Kidney glomerular epithelial cell (primary cell): ENCODE measurements at places on chromosomes 7 and 10.

GRCh38 chr10:3407208-3407607 lies 234.6 kb upstream of the PITRM1 start:
- no peak for DNase-seq

- peak; percentile 64 for DNase-seq
Observed at GRCh38 chr7:90455163-90456030, 14.0 kb upstream of the PTTG1IP2 start.

DNA sequence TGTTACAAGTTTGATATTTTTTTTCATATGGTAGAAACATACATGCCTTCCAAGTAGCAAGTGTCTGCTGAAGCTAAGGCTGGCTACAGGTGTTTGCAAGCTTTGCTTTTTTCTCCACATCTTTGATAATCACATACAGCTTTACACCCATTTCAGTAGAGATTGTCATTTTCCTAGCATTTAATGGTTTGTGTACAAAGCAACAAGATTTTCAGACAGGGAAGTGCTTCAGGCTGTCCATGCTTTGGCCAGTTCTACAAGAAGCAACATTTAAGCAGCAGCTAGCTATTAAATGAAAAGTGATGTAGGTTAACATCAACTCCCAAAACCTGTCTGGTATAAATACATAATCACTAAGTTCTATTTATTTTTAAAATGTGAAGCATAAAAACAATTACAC lies 2.3 kb downstream of the HDAC9 start:
- DNase-seq = no peak

DNA sequence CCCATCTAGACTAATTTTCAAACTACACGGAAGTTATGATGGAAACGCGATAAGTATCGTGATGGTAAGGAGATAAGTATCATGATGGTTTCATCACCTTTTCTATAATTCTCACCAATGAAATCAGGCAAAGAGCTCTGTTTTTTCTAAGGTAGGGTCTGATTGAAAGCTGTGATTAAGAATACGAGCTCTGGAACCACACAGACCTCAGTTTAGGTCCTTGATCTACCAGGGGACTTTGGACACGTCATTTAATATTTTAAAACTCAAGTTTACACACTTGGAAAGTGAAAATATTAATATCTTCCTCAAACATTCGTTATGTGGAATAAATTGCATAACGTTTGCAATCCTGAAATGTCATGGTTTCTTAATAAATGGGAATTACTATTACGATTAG lies 538.2 kb upstream of the CELF2 start:
- DNase-seq = no peak

- no peak for DNase-seq
Observed at GRCh38 chr10:12418725-12419261, 69.4 kb downstream of the CAMK1D start.

GRCh38 chr10:132044803-132045202 lies 20.9 kb upstream of the JAKMIP3 start:
- DNase-seq = no peak

- no peak for DNase-seq
Observed at GRCh38 chr10:14569274-14570060, 205.2 kb downstream of the FAM107B start.

GRCh38 chr10:130141878-130142277 lies 5.7 kb downstream of the GLRX3 start:
- DNase-seq = no peak

DNA sequence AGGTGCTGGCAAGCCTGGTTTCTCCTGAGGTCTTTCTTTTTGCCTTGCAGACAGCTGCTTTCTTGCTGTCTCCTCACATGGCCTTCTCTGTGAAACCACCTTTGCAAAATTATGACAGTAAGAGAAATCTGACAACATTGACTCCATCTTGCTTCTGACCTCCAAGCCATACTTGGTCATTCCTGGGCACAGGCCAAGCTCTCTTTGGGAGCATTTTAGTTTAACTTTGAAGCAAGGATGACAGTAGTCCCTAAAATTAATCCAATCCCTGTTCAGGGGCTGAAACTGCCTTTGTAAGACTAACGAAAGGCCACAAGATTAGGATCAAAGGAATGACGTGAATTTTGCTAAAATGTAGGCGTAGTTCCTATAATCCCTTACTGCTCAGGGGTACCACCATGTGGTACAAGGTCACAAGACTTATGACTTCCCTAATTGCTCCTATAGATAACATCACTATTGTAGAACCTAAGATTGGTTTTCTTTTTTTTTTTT lies 25.1 kb upstream of the NRBF2 start:
- DNase-seq = no peak

- DNase-seq = peak; percentile 36
Observed at GRCh38 chr10:93680412-93681047, 21.9 kb downstream of the FRA10AC1 start.

DNA sequence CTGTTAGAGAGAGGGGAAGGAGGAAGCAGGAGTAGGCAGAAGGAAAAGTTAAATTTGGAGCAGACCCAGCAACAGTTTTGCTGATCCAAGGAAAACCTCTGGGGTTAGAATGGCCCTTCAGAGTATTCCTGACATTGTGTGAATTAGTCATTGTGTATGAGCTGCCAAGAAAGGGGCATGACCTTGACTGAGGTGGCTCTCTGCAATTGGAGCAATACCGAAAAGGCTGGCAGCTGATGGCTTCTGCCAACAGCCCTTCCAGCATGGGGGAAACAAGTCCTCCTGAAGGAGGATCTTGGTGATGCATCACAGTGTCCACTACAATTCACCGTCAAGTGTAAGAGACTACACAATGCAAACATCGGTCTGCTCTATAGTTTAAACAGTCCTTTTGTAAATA lies 20.6 kb upstream of the WASL start:
- no peak for DNase-seq

DNA sequence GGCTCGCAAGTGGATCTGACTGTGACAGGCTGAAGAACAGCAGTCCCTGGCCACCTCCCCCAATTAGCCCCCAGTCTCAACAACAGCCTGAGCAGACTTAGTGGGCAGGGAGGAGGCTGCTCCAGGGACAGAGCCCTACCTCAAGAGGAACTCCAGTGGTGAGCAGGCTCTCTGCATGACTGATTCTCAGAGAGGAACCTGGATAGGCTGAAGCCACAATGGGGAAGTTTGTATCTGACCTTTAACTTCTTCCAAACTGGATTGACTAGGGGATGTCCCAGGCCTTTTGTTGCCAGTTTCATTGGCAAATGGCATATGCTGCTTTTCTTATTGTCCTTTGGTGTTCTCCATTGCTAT lies 93.0 kb downstream of the ARHGAP22 start:
- DNase-seq = no peak

- no peak for DNase-seq
Observed at GRCh38 chr10:78745441-78745840, 323.3 kb upstream of the ZMIZ1 start.

DNA sequence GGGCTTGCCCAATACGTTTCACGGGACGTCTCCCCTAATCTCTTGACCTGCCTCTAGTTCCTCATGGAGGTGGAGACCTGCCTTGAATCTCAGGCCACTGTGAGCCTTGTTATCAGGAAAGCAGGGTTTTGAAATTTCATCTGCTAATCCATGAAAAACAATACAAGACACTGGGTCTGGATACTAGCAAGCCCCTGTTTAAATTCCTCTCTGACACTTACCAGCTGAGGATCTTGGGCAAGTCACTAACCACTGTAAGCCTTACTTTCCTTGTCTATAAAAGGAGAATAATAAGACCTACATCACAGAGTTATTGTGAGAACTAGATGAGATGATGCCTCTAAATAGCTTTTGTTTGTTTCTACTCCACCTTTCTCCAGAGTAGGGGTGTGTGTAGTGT lies 303.6 kb downstream of the FGFR2 start:
- DNase-seq = no peak

DNA sequence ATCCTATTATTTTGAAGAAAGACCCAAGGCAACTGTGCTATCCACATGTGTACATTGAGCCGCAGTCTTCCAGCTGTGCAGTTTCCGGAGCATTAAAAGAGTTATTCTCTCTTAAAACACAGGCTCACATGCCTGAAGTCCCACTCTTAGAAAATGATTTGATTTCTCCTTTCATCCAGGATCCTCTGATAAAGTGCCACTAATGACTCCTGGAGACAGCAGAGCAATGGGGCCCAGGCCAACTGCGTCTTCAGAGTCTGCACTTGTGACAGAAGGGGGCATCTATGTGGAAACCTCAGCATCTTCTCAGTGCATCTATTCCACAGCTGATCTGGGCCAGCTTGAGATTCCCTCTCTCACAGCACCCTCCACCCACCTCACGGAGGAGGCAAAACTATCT lies 482.1 kb upstream of the AKR1E2 start:
- DNase-seq = no peak

DNA sequence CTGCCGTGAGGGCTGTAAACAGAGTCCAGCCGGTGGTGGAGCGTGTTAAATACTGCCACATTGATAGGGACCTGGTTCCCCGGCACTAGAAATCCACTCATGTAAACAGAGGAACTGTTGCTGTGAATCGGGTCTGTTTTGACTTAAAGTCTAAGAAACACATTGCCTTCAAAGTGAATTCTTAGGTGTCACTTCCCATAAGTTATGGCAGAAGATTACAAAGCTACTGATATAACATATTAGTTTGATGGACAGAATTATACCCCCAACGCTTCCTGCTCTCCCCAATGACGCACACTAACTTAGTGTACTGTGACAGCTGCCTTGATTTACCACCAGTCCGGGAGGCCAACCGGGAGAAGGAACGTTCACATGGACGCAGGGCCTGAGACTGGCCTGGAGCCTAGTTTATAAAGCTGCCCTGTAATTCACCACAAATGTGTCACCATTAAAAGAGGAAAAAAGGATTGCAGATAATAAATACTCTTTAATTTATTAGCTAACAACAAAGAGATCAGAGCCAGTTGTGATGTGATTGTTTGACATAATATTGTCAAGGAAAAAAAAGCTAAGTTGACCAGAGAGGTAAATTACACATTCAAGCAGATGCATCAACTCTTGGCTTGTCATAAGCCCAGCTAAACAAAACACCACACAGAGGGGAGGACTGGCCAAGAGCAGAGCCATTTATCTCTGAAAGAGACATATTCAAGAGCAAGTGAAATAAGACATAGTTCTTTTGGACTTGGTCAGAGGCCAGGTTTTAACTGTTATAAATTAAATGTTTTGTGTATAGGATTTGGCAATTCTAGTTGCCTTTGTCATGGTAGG lies 820.6 kb downstream of the LRMDA start:
- DNase-seq = peak; percentile 65

GRCh38 chr10:22483132-22483531 lies 137.8 kb downstream of the SPAG6 start:
- DNase-seq = no peak

DNA sequence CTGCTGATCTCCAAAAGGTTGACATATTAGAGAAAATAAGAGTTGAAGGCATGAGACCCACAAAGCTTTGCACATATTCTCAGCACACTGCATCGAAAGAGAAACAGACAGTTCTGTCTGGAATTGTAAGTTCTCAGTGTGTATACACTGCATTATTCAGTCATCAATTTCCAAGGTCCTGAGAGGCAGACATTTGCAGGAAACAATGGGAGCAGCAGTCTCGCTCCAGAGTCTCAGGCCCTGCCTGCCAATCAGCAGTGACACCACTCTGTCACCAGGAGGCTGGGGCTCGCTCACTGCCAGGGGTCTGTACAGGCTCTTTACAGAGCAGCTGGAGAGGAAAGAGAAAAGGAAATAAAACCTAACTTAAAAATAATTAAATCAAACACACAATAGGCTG lies 36.3 kb downstream of the JAZF1 start:
- no peak for DNase-seq

DNA sequence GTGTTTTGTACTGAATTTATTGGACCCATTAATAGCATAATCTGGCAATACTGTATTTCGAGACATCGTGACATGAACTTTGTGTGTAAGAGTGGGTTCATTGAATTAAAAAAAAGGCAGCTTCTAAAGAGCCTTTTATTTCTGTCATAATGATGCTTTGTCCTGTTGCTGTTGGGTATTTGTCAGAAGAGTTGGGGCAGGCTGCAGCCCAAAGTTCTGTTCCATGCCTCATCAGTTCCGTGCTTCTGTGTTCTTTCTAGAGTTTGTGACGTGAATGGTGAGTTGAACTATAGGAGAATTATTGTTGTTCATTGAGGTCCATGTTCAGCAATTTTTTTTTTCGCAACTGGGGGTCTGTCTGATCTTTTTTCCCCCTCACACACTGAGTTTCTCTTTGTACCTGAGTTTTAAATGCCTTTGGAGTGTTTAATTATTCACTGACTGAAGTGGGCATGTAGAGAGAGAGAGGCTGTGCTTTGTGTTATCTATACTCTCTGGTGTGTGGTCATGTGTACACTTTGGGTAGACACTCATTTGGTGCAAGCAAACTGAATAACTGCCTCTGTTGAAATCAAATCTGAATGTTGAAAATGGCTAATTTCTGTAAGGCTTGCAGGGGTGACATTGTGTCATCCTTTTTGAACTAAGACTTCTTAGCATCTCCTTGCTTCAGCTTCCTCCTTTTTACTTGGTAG lies 69.8 kb downstream of the ADD3 start:
- DNase-seq = no peak

DNA sequence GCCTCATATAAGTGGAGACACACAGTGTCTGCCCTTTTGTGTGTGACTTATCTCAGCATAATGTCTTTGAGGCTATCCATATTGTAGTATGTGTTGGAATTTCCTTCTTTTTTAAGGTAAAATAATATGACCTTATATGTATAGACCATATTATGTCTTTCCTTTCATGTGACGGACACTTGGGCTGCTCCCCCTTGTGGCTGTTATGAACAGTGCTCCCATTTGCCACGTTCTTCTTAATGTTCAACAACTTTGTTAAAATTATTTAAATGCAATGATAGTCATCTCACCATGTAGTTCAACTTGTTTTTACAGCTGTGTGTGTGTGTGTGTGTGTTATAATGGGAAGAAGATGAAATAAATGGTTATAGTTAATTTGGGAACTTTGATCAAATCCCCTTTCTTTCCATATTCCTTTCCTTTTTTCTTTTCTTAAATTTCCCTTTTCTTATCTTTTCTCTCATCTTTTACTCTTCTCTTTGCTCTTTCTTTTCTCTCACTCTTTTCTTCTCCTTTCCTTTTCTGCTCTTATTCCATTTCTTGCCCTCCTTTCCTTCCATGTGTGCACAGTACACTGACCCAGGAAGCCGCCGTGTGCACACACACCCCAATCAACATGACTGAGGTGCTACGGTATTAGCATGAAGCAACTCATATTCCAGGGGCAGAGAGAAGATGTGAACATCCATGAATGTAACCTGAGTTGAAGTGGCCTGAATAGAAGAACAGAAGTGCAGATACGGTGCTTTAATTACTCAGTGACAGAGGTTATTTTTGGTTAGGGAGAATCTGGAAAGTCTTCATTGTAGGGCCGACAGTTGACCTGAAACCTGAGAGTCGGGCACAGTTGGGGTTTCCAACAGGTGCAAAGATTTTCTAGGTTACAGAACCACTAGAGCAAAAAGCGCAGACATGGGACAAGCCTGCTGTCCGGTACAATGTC lies 596.6 kb downstream of the SDK1 start:
- peak; percentile 8 for DNase-seq
